CD8-positive, alpha-beta memory T cell (primary cell): ENCODE measurements at places on chromosomes 11 and 22. TPM values are rescaled to one million over a fixed set of nuclear protein-coding genes. Genes with fewer than 3 reads are reported as not detected.

The GRIA4 gene
- polyA plus RNA-seq = not detected

The TMEM109 gene
- 396 TPM for polyA plus RNA-seq

- H3K36me3 ChIP-seq = no peaks in the 10 kb centered on the region
- DNase-seq = peak; percentile 81
- peak overlapping the region; percentile 43 for H3K4me3 ChIP-seq
- H3K27ac ChIP-seq = no peak overlapping the region
- H3K27me3 ChIP-seq = no peaks in the 10 kb centered on the region
These were observed 3.5 kb downstream of the PHLDB1 start for GRCh38 chr11:118610773-118611432.

DNA sequence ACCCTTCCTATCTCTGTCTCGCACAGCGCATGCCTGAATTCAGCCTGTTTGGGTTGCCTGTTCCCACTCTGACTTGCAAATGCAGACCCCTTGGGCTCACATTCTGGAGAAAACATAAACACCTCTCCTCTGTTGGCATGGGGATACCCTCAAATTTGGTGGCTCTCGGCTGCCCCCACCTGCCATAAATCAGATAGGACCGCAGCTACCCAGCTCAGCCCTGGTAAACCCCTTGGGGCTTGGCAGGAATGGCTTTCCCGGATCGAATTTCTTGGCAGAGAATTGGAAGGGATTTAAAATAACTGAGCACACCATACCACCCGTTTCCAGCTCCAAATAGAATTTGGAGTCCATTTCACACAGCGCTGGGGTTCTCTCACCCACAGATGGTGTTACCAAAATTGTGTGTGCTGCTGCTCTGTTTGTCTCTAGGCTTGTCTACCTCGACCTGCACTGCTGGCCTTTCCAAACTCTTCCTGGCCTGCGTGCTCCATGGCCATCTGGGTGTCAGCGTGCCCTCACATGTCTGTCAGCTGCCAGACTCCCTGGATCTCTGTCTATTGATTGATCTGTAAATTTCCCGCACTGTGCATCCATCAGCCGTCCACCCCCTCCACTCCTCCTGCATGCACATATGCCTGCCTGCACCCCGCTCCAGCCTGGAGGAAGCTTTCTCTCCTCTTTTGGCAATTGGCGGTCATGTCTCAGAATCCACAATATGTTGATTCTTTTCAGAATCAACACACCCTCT lies 134.0 kb downstream of the NTM start:
- H3K27ac ChIP-seq = no peak overlapping the region
- DNase-seq = no peak
- no peaks in the 10 kb centered on the region for H3K27me3 ChIP-seq
- no peak overlapping the region for H3K4me3 ChIP-seq

DNA sequence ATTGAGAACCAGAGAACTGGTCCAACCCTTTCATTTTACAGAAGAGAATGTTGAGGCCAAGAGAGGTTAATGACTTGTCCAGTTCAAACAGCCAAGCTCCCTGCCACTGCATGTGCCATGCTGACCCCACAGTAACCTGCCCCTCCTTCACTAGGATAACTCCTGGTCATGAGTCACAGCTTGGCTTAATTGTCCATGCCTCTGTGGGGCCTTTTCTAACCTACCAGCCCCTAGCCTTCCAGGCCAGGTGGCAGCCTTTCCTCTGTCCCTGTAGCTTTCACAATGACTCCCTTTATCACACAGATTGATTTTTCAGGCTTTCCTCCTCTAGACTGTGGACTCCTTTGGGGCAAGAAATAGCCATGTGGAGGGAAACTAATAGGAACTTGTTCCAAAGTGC lies 97.2 kb downstream of the PIWIL4 start:
- H3K36me3 ChIP-seq = no peaks in the 10 kb centered on the region
- no peak overlapping the region for H3K4me3 ChIP-seq
- no peak for DNase-seq
- H3K27ac ChIP-seq = no peak overlapping the region
- H3K4me1 ChIP-seq = no peaks in the 10 kb centered on the region
